RWPE1 (cell line): ENCODE measurements at places on chromosomes 5 and 9.

DNA sequence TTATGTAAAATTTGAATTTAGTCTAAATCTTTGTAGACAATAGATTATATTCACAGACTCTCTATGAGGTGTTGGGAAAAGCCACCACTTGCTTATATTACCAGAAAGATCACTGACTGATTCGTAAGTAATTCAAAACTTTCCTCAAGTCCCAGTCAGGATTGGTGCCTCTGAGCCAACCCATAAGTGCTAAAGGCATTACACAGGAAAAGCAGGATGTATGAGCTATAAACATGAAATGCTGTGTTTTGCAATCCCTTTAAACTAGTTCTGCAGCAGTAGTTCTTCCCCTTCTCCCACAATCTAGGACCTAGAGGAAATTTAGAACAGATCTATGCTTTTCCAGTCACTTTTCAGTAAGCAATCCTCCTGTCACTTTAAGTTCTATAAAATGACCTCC is 48.0 kb downstream of the SHLD3 start:
- no peak for DNase-seq

GRCh38 chr9:111957856-111958631 is 61.4 kb downstream of the UGCG start:
- peak; percentile 96 for DNase-seq

DNA sequence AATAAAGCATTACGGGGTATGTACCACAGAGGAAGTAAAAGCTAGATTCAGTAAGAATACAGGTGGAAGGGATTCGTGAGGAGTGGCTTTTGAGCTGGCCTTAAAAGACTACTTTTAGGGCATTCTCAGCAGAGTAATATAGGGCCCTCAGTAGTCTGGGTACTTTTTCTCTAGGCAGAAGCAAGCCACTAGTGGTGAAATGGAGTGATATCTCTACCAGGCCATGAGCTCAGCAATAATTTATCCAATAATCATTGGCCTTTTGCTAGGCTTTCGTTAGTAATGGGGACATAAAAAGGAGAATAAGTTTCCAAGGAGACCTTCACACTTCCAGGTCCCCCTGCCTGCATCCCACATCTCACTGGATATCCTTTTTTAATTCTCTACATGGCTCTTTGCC is 1.7 kb downstream of the POLR3G start:
- no peak for DNase-seq

DNA sequence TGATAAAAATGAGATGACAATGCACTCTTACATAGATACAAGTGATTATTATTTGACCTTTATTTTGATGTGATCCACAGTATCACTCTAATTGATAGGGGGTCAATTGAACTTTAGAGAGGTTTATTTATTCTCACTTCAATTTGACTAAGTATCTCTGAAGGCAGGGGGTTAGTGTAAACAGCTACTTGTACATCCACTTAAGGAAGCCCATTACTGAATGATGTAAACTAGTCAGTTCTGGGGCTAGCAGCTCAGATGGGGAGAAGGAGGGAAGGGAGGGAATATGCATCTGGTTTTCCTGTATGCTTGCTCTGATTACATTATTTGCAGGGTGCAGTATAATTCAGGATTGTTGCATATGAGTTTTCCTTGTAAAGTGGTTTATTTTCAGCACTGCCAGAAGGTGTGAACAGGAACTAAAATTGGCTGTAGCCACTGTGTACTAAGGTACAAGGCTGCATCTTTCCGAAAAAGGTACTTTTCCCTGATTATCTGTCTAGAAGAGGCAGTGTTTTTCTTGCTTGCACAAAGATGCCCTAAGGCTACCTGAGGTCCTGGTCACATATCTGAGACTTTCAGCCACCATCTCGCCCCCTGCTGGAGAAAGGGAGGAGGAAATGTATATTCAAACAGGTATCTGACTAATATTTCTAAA is 51.2 kb downstream of the MRPS27 start:
- DNase-seq = peak; percentile 41
